ENCODE measurements at places on chromosomes 12 and 14.

- no peak for DNase-seq
Observed at GRCh38 chr14:22748631-22749068, 17.8 kb upstream of the OXA1L start.

- no peak for DNase-seq
Observed at GRCh38 chr12:64059685-64060084, 162.4 kb downstream of the KICS2 start.

DNA sequence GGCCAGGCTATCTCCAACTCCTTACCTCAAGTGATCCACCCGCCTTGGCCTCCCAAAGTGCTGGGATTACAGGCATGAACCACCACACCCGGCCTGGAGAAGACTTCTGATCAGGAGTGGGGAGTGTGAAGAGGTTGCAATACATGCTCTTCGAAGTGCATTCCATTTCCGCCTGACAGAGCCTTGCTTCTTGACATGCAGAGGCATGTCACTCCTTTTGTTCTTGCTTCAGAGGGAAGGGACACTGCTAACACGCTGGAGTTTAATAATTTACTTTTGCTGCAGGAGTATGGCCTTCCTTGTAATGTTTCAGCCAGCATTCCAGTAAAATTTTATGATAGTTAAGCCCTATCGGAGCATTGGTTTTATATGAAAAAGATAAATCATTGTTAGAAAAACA is 74.9 kb downstream of the SLC25A47 start:
- no peak for DNase-seq

DNA sequence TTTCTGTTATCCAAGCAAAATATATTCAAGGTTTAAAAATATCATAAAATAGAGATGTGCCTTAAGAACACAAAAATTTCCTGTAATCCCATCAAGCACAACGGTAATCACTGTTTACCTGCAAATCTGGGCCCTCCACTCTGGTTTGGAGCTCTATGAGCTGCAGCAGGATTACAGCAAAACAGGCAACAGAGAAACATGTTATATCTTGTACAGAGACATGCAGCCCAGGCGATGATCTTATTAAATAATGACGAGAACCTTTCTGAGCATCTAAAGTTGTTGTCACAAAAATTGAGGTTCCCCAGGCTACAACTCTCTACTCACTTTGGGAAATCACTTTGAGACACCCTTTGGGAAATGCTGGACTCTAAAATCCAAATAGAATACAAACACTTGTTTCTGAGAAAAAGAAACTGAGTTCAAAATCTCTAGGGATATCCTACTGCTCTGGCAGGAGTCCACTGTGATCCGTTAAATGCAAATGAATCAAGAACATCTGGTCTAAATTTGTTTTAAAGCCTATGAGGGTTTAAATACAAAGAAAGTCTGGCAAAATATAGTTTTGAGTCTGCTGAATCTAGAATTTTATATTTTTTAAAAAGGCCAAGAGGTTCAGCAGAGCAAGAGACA is 36.3 kb downstream of the STON2 start:
- DNase-seq, result no peak

DNA sequence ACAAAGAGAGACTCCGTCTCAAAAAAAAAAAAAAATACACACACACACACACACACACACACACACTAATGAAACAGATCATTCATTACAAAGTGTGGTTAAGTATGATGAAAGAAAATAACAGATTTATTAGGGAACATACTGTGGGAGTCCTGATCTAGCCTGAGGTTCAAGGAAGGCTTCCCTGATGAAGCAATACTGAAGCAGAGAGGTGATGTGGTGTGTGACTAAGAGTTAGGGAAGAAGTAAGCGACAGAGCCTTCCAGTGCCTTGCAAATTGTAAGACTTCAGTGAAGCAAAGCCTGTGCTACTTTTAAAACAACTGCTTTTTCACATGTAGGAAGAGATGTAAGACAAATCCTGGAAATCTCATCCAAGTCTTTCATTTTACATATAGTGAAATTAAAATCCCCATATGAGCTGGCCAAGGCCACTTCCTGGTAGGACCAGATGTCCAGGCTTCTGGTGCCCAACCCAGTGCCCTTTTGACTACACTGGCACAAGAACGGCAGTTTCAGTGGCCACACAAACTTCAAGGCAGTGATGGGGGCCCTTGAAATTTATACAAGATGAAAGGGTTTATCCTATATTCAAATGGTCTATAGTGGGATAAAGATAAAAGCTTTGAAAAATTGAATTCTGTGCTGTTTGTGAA is 86.2 kb downstream of the STON2 start:
- DNase-seq, result no peak

DNA sequence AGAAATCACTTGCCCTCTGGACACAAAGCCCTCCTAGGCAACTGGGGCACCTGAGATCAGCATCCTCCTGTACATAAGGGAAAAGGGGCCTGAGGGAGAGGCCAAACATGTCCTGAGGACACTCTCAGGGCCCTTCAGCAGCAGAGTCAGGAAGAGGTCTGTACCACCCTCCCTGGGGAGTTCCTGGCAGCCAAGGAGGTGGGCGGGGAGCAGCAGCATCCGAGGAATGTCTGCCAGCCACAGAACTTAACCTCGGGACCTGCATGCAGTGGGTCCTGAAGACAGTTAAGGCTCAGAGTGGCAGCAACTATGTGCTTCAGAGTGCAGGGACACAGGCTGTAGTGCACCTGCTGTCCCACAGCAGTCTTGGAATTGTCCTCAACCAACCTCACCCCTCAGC is 62.1 kb downstream of the SPTB start:
- DNase-seq, result no peak

DNA sequence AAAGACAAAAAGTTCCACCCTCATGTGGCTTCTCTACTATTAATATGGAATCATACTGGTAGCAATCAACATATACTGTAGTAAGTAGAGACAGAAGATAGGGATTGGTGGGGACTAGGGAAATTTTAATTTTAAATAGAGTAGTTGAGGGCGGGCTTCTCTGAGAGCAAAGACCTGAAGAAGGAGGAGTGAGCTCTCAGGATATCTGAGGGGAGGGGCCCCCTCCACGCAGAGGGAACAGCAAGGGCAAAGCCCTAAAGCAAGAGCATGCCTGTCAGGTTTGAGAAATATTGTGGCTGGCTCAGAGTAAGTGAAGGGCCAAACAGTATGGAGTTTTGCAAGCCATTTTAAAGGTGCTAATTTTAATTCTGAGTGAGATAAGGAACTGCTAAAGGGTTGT is 64.3 kb downstream of the PCNX1 start:
- DNase-seq, result no peak

DNA sequence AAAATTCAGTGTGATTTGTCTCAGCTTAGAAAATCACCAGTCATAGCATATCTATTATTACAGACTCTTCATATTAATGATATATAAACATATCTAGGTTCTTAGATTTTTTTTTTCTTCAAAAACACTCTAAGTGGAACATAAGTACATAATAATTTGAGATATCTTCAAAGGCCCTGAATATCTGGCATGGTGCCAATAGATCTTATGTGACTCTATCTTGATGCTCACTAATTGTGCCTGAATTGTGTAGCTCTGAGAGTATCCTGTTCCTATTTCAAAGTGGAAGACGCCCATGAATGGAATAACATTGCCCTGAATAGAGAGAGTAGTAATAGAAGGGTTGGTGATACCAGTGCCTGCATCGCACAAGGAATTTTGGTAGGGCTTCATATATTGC is 1312.7 kb upstream of the USP15 start:
- no peak for DNase-seq

DNA sequence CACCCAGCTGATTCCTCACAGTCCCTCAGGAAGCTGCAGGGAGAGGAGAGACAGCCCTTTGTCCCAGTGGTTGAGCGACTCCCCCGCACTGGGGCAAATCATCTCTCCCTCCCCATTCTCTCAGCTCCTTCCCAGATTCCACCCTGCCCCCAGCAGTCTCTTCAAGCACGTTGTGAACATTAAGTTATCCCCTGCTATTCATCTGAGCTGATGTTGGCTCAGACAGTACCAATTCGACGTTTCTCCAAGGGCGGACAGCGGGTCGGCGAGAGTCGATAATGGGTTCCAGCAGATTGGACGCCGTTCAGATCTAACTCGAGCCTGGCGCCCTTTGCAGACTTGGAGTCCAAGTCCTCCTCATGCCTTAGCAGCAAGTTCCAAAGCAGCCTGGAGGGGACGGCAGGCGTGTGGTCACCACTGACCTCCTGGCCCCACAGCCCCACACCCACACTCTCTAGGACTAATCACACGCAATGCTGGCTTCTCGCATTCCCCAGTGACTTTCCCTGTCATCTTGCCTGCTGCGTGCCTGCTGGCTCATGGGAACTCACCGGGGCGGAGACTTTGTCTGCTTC is 245.9 kb downstream of the CHST11 start:
- peak; percentile 69 for DNase-seq

- no peak for DNase-seq
Observed at GRCh38 chr12:38761636-38762342, 143.6 kb downstream of the CPNE8 start.

DNA sequence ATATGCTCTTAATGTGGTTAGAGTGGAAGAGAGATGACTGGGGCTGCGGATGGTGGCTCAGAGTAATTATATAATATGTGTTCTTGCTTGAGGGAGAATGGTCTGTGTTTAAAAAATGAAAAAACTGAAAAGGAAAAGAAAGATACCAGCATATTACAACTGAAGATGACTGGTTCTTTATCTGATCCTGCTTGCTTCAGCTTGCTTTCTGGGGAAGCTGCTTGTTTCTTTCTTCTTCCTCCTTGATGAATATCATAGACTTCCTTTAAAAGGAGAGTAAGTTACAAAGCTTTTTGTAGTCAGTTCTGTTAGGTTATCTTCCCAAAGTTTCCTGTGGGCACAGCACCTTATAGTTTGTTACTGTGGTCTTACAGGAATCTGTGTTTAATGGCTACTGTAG is 210.9 kb downstream of the ERC1 start:
- DNase-seq, result no peak

GRCh38 chr14:65184032-65184764 is 81.9 kb upstream of the MAX start:
- DNase-seq, result no peak

GRCh38 chr12:89863493-89863938 is 154.9 kb upstream of the ATP2B1 start:
- DNase-seq, result no peak

- no peak for DNase-seq
Observed at GRCh38 chr14:26293909-26294308, 303.9 kb downstream of the NOVA1 start.

DNA sequence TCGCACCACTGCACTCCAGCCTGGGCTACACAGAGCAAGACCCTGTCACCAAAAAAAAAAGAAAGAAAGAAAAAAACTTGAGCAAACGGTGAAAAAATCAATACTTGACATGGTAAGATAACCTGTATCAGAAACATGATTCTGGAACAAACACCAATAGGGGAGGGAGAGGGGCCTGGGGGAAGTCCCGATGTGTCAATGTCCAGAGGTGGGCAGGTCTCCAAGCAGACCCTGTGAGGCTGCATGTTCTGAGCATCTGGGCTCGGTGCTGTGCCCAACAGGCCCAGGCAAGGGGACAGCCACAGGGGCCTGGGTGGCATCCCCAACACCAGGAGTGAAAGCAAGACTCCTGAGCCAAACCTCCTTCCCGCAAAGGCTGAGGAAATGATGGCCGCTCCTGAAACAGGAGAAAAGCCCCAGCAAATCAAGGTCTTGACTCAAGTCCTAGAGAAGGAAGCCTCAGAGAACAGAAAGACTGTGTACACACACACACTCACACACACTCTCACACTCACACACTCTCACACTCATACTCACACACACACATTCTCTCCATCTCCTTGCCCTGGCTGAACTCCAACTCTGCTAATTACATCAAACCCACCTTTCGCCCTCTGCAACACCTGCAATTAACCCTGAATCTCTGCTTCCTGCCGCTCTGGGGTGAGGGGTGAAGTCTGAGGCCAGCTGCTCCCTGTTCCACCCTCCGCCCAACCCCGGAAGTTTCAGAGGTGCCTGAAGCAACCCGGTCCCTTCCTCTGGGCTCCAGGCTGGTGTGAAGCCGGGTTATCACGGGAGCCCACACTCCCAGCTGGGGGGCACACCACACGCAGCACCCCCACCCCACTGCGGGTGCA is 20.4 kb downstream of the CCDC88C start:
- no peak for DNase-seq

DNA sequence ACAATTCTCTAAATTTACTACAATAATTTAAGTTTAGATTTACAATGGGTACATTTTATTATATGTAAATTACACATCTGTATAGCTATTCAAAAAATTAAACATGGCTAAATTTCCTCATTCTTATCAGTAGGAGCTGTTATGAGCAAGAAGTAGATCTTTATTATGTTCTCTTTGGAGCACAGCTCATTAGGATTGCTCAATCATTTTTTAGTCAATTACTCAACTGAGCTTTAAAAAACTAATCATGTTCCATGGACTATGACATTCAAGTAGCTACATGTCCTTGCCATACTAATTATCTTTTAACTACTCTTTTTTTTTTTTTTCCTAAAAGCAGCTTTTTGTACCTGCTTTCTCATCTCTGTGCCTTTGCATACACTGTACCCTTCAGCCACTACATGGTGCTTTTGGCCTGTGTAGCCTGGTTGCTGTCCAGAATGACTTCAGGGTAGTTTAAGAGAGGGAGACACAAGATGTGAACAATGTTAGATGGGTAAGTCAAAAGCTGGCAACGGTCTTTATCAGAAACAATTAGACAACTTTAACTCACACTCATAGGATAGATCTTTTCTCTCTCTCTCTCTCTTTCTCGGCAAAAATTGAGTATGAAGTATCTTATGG is 69.0 kb downstream of the SSPN start:
- no peak for DNase-seq

DNA sequence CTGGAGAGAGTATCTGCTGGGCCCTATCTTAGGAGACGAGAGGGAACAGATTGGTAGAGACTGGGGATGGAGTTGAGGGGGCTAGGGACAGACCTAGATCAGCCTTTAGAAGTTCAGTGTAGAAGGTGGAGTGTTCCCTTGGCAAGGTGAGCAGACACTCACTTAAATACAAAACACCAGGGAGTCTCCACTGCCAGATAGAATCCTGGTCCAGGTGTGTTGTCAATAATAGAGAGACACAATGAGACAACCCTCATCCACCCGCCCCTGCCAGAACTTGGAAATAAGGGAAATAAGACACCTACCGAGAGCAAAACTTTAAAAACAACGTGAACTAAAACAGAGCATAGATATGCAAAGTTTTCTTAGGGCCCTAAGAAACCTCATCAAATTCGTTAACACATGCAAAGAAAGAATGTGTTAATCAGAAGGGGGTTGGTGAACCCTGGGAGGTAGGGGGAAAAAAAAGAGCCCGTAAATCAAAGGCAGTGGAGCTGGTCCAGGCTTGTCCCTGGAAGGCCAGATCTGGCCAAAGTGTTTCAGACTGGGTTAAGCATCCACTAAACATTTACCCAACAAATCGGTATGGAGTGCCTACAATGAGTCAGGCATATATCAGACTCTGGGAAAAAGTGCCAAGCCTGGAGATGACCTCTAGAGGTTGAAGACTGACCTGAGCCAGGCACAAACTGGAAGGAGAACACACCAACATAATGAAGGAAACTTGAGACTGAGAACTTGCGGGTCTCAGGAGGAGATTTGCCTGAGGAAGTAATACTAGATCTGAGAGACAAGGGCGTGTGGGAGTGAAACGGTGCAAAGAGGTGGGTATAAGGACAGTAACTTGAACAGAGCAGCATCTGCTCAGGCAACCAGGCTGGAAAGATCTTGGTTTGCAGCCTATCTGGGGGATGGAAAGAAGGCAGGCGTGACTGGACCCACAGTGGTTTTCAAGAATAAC is 37.0 kb upstream of the OTX2 start:
- no peak for DNase-seq

- no peak for DNase-seq
Observed at GRCh38 chr14:53946404-53947093, 10.1 kb downstream of the BMP4 start.
